T-cell (primary cell): ENCODE measurements at places on chromosomes 7 and 10.

DNA sequence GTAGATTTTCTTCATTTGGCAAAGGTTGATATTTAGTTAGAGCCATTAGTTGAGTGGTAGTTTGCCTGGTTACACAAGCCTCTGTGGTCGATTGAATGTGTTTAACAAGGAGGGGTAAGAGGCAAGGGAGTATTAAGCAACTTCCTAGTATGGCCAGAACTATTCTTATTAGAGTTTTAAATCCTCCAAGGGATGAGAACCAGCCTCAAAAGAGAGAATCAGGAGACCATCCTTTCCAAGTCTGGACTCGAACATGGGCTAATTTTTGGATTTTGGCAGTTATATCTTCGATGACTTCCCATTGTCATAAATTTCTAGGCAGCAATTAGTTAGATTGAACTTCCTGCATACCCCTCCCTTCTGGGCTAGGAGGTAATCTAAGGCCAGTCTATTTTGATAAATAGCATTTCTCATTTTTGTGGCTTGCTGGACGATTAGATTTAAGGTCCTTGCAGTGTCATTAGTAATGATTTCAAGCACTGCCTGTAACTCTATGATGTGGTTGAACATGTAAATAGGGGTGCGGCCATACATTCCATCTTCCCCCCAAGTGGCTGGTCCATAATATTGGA lies 219.5 kb upstream of the KCND2 start:
- no peak for DNase-seq

DNA sequence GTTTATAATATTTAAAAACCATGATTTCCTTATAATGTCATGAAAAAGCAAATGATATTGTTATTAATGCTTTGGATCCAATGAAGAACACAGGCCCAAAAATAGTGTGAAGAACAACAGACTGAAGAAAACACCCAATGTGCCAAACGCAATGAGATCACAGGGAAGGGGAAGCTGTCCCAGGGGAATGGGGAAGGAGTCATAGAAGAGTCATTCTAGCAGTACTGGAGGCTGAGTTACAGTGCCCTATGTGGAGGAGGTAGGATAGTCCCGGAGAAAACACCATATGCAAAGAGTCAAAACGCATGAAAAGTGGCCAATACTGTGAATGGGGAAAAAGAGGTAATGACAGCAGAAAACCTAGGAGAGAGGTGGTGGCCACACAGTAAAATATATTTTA lies 50.9 kb downstream of the TPK1 start:
- no peak for DNase-seq

GRCh38 chr7:17019106-17019505 lies 137.3 kb upstream of the AGR3 start:
- no peak for DNase-seq

DNA sequence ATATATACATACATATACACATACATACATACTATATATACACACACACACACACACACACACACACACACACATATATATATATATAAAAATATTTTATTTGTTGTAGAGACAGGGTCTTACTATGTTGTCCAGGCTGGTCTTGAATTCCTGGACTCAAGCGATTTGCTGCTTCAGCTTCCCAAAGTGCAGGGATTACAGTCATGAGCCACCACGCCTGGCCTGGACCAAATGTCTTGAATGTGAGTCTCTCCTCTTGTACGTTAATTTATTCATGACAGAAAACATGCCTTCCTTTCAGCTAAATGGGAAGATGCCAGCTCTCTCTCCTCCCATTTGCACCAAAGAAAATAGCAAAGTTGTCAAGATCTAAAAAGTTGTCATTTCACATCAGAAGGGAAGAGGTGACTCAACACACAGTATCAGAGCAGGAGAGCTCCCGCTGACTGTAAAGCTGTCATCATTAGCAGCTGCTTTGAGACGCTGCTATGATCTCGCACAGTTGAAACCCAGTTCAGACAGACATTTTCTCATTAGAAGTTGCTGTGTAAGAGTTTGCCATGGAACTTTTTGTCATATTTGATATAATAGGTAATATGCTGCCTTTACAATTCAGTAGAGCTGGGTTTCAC lies 224.3 kb downstream of the SFMBT2 start:
- DNase-seq, result no peak

- no peak for DNase-seq
Measured at GRCh38 chr7:96959135-96959534, 46.2 kb upstream of the DLX6 start.

- DNase-seq, result no peak
Measured at GRCh38 chr10:11604865-11605650, 6.4 kb downstream of the USP6NL start.

- DNase-seq, result no peak
Measured at GRCh38 chr10:71368643-71369042, 28.1 kb upstream of the CDH23 start.
